ENCODE measurements at places on chromosomes 12 and 14.

DNA sequence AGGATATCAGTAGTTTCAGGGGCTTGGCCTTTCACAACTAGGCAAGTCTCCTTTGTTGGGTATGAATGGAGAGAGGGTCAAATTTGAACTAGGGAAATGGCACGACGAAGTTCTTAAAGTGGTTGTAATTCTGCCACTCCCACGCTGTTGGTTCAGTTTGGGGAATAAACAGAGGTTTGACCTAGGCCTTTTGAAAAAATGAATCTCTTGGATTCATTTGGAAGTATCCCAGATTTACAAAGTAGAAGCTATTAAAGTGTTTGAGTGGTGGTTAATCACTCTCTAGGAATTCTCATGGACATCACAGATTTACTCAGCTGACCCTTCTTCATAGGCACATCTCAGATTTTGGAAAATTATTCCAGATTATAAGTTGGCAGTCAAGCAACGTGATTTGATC, 14.8 kb downstream of the BATF start:
- DNase-seq: no peak

DNA sequence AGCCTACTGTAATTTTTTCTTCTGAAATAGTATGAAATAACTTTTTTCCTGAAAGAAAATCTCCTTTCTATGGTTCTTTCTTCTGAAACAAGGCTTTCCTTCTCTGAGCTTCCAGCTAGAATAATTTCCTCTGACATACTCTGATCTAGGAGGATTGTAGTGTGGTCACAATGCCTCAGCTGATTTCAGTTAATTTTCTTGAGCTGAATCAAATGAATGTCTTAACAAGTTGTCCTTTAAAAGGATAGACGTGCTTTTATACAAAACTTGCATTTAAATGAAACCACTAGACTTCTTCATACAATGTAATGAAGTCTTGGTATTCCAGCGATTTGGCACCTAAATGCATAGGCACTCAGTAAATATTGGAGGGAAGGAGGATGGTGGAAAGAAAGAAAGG, 94.4 kb downstream of the BICD1 start:
- DNase-seq: no peak

GRCh38 chr14:22976620-22977433, 5.5 kb downstream of the AJUBA start:
- DNase-seq: no peak

- DNase-seq: no peak
Measured at GRCh38 chr12:45336762-45337596, 121.1 kb downstream of the ANO6 start.

DNA sequence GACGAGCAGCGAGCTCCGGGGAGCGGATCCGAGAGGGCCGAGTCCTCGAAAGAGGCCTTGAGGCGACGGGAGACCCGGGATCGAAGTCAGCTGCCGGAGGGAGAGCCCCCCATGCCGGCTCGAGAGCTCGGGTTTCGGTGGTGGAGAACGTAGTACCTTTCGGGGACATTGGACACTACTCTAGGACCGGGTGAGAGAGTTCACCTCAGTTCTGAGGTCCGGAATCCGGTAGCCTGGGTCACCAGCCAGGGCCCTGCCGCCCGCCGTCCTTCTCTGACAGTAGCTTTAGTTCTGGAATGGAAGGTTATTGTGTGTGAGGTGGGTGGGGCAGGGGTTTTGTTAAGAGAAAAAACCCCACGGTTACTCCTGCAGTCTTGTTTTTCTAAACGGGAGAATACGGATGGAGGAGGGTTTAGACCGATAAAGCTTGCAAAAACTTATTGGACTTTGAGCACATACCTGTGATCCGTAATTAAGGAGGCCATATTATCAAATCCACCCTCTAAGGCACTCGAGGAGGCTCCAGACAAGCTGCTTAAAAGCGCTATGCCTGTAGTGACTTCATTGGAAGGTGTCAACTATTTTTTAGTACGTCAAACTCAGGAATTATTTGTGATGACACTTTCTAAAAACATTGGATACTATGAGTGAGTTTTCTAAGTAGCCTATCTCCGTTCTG, 765 bp downstream of the SCYL2 start:
- DNase-seq: no peak
